ENCODE measurements at places on chromosomes 3 and 15.

DNA sequence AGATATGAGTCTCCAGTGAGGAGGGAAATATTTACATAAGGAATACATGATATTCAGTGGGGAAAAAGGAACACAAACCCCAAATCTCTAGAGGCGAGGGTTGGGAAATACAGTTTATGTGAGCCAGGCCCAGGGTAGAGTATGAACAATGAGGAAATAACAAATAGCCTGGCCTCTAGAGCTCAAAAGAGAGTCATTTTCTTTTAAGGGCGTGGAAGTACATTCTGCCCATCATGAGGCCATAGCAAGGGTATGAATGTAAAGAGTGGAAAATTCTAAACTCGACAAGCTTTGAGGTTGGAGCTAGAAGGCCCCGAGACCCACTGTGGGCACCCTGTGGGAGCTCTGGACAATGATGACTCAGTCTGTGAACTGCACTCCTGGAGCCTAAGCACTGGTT lies 27.8 kb upstream of the IGF2BP2 start:
- no peak for DNase-seq

DNA sequence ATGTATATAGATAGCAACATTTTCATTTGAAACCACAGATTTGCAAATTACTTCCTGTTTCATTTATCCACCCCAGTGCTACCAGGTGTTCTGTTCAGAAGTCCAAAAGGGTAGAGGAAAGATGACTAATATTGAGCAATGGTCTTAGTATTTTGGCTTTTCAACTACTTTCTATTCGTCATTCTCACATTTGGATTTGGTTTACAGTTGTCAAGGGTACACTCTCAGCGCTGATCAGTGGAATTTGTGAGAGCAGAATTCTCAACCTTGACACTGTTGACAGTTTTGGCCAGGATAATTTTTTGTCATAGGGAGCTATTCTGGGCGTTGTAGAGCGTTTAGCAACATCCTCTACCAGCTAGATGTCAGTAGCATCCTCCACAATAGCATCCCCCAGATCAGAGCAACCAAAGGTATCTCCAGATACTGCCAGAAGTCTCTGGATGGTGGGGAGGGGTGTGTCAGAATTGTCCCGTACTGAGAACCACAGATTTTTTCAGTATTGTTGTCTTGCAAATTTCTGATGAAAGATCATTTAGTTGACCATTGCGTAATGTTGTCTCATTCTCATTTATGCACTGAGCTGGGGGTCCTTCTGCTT lies 4.2 kb downstream of the HMCES start:
- no peak for DNase-seq

DNA sequence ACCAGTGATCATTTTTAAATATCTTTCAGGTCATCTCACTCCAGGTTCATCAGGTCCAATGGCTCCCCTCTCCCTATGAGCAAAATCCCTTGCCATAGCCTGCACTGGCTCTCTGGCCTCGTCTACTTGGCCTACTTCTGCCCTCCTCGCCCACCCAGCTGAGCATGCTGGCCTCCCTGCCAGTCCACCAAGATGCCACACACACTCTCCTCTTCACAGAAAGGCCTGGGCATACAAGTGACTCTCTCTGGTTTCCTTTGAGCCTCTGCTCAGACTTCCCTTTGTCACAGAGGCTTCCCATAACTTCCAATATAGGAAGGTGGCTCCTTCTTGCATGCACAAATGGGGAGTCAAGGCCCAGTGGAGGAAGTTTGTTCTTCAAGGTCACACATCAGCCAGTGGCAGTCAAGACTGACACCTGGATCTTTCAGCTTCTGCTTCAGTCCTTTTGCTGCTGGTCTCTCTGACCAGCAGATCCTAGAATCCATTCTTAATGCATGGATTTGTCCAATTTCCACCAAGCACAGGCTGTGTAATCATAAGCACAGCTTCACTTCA lies 223.2 kb upstream of the HES1 start:
- DNase-seq, result no peak

- no peak for DNase-seq
Measured at GRCh38 chr15:100713163-100713867, 110.9 kb downstream of the ASB7 start.

- DNase-seq, result no peak
Measured at GRCh38 chr15:69498282-69498681, 45.7 kb downstream of the RPLP1 start.

GRCh38 chr3:40044487-40044886 lies 235.1 kb downstream of the MYRIP start:
- DNase-seq, result no peak

GRCh38 chr3:153026026-153026425 lies 136.0 kb upstream of the RAP2B start:
- DNase-seq, result peak; percentile 34

All from NCI-H2081 treated with DMSO at 0.1 percent for 48 hours (cell line).